ENCODE measurements at places on chromosomes 7 and 10.

DNA sequence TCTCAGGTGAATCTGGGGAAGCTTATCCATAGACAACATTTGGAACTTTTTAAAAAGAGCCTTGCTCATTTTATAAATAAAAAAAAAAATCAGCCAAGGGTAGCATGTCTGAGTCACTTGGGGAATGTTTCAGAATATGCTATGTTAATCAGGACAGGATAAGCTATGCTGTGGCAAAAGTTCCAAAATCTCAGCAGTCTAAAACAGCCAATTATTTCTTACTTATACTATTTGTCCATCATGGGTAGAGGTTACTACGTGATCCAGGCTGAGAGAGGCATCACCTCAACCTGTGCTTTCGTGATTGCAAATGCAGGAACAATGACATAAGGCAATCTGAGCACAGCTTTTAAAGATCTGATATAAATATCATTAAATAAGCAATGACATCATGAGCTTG, 6.5 kb downstream of the SLC13A1 start:
- no peak for DNase-seq

DNA sequence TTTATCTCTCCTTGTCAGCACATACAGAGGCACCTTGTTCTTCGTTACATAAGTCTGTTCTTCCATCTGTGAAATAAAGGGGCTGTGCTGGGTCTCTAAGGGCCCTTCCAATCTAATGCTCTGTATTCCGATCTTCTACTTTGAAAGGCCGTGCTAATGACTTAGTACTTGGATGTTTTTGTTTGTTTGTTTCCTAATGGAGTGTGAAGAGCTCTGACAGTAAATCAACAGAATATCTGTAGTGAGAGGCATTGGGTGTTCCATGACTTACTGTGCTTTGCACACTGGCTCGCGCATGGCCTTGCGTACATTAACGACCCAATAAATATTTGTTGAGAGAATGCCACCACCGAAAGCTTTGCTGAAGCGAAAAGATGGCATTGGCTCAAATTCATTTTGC, 162.1 kb downstream of the CHN2 start:
- no peak for DNase-seq

DNA sequence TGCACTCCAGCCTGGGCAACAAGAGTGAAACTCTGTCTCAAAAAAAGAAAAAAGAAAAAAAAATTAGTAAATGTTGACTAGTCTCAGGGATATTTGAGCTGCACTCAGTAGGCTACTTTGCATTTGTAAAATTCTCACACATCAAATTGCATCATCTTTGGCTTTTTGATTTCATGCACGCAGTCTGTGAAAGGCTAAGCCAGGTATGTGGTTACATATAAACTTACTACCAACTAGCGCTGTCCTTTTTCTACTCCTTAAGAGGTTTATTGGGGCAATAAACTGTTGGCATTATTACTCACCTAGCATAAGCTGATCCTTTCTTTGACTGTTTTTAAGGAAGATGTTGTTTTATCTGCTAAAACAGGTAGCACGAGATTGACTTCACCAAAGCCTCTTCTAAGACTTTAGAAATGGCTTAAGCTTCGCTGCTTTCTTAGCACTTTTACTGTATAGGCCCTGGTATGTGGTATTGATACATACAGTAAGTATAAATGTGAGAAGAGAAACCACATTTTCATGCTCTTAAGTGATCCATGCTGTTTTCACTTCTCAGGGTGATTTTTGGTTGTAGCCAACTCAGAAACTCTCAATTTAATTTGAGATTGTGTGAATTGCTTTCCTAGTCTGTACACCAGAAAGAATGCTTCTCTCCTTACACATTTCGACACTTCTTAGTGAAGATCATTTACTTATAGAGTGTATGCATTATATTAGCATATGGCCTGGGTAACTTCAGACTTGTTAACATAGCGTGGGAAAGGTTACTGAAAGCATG, 323.9 kb downstream of the AUTS2 start:
- DNase-seq, result no peak

GRCh38 chr7:81120803-81121202, 202.0 kb upstream of the SEMA3C start:
- DNase-seq, result no peak

DNA sequence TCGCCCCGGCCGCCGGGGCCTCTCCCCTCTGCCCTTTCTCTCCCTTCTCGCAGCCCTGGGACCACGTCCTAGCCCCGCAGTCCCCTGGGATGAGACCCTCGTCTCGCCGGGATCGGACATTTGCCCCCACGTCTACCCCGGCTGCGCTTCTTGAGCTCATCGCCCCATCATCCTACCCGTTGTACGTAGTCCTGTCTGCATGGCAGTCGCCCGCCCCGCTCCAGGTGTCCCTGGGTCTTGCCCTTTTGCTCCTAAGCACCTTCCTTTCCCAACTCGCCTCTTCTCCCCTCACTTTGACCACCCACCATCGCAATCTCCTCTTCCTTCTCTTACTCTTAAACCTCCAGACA, 582 bp downstream of the TPST1 start:
- no peak for DNase-seq
